RPMI8226 (cell line): ENCODE measurements at places on chromosomes 3 and 15.

GRCh38 chr15:100328796-100329195 is 13.0 kb downstream of the ADAMTS17 start:
- DNase-seq: peak; percentile 87

- DNase-seq: no peak
These were observed 18.0 kb upstream of the FSTL1 start for GRCh38 chr3:120468635-120469295.

DNA sequence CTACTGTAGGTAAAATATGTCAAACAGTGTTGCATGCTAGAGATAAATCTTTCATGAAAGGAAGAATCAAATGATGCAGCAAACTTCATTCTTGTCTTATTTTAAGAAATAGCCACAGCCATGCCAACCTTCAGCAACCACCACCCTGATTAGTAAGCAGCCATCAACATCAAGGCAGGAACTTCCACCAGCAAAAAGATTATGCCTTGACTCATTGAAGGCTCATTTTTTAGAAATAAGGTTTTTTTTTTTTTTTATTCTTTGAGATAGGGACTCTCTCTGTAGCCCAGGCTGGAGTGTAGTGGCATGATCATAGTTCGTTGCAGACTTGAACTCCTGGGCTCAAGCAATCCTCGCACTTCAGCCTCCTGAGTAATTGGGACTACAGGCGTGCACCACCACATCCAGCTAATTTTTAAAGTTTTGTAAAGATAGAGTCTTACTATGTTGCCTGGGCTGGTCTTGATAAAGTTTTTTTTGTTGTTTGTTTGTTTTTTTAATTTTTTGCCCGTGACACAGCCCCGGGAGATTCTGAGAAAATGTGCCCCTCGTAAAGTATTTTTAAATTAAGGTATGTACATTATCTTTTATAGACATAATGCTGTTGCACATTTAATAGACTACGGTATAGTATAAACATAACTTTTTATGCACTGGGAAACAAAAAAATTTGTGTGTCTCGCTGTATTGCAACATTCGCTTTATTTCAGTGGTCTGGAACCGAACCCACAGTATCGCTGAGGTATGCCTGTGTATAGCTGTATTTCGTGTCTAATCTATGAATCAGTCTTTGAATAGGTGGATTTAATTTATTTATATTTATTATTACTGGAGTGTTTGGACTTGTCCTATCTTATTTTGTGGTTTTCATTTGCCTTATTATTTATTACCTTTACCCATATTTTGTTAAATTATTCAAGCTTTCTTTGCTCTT is 23.3 kb downstream of the SNRK start:
- DNase-seq: no peak

DNA sequence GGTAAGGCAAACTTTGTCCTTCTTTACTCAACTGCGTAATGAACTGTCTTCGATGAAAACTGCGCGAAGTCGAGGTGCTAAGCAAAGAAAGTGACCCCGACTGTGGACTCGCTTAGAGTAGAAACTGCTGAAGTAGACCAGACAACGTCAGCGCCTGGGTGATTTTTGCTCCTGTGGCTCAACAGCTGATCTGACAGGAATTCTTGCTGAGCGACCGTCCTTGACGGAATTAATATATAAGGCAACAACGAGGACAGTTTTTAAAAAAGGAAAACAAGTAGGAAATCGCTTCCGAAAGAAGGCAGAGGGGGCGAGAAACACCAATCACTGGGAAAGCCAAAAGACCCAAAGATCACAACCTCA is 541 bp downstream of the RPS27L start:
- DNase-seq: peak; percentile 72

DNA sequence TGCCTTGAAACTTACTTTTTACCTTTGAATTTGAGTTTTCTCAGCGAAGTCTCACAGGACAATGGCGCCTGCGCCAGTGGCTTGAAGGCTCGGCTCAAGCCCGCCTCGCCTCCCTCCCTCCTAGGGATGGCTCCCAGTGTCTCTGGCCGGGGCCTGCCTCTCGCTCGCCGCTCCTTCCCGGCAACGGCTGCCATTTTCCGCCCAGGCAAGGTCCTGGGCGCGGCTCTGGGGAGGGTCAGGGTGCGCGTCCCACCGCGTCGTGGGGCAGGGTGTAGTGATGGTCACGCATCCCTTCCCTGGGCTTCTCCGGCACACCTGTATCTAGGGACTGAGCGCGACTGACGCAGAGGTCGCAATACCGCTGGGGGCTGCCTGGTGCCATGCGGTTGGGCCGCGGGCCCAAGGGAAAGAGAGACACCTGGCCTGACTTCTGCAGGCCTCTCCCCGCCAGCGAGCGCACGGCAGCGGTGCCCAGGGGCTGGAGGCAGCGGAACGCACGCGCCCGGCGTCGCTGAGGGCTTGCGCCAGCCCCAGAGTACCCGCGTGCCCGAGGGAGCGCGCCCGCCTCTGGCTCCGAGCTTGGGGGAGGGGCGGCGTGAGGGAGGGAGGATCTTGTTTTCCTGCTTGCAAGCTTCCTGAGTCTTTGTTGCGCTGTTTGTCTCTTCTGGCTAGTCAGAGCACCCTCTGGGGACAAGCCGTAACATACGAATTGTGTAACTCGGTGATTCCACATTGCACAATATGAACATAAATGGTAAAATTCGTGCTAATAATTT is 20.7 kb upstream of the FEM1B start:
- DNase-seq: peak; percentile 87

DNA sequence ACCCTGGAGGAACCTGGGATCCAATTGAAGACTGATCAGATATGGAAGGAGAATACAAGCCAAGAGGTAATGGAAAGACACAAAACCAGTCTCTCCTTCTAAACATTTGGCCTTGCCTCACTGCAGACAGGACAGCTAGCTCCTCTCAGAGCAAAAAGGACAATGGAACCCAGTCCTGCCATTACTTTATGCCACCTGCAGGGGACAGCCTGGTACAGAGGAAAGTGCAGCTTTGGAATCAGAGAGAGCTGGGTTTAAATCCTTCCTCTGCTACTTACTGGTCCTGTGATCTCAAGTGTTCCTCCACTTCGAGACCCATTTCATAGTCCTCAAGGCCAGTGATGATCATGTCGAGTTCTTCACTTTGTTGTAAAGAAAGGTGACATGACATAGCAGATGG is 159.4 kb upstream of the SMAD3 start:
- DNase-seq: no peak

DNA sequence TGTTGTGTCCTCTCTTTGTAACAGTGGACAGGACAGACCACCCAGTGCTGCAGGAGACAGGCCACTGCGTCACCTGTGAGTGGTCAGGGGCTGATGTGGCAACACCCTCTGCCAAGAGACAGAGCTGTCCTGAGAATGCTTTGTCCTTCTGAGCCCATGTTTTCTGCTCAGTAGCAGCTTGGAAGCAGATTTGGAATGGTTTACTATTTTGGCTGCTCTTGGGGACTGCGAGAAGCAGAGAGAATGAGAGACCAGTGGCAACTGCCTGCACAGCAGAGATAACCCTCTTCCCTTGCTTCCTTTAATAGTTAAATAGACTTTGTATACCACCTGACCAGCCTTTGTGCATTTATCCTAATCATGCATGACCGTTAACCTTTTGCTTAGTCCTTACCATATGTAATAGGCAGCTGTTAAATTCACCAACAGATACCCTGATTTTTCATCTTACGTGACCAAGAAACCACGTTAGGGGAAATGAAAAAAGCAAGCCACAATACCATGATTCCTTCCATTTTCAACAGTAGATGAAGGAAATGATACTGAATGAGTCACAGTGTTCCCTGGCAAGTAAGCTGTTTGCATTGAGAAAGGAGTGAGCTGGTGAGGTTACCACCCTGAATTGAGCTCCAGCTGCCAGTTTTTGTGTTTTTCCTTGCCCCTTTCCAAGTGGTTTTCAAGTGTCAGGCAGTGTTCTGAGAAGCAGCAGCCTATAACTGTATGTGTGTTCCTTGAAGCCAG is 35.5 kb downstream of the B3GALNT1 start:
- DNase-seq: peak; percentile 33

DNA sequence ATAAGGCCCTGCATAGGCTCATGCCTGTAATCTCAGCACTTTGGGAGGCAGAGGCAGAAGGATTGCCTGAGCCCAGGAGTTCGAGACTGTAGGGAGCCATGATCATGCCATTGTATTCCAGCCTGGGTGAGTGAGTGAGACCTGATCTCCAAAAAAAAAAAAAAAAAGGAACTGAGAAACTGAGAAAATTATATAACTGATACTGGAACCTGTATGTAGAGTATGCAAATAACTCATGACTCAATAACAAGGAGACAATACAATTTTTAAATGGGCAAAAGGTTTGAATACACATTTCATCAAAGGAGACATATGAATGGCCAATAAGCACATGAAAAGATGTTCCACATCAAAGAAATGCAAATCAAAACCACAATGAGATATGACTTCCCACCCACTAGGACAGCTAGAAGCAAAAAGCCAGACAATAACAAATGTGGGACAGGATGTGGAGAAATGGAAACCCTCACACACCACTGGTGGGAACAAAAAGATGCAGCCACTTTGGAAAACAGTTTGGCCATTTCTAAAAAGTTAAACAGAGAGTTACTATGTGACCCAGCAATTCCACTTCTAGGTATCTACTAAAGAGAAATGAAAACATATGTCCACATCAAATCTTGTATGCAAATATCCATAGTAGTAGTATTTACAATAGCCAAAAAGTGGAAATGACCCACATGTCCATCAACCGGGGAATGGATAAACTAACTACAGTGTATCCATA is 70.7 kb downstream of the IQSEC1 start:
- peak; percentile 33 for DNase-seq

GRCh38 chr15:38134252-38134651 is 118.4 kb upstream of the SPRED1 start:
- no peak for DNase-seq

GRCh38 chr15:84863565-84864443 is 20.7 kb upstream of the SLC28A1 start:
- DNase-seq: no peak

DNA sequence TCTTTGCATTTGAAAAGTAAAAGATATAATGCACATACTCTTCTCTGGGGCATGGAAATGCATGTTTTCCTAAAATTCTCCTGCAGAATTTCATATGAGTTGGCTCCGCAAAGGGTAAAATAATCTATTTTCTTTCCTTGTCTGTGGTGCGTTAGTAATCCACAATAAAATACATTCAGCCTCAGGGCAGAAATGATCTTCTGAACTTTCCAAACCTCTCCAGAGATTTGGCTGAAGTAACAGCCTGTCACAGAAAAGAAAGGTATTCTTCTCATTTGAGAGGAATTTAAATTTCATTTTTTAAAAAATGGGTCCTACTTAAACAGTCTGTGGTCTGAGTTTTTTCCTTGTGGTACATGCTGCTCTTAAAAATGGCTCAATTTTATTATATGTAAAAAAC is 182.7 kb upstream of the DCBLD2 start:
- no peak for DNase-seq

DNA sequence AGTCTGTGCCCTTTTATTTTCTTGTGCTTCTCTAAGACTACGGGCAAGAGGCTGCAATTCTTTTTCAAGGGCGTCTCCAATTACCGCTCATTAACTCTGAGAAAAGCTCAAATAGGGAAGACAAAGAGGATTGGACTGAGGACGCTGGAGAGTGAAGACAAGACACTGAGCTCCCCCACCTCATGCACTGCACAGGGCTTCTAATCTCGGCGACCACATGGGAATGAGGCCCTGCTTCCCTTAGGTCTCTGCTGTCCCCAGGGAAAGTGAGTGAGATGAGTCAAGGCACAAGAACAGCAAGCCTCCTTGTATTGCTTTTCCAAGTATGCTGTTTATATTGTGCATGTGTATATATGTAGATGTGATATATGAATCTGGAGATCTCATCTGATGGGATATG is 392.2 kb upstream of the CFAP20DC start:
- no peak for DNase-seq

DNA sequence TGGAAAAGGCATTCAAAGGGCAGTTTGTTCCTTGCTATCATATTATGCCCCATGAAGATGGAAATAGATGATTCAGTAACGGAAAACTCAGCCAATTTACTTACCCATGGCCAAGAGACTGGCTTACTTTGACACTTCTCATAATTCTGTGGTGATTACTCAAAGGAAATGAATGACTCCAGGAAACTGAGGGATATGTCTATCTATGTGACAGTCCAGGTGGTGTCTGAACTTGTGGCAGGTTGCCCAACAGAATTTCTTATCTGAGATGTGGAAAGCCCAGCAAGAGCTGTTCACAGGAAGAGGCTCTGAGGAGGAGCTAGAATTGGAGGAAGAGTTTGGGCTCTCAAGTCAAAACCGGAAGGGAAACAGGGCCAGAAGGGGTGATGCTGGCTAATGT is 91.2 kb downstream of the KCNAB1 start:
- DNase-seq: no peak

DNA sequence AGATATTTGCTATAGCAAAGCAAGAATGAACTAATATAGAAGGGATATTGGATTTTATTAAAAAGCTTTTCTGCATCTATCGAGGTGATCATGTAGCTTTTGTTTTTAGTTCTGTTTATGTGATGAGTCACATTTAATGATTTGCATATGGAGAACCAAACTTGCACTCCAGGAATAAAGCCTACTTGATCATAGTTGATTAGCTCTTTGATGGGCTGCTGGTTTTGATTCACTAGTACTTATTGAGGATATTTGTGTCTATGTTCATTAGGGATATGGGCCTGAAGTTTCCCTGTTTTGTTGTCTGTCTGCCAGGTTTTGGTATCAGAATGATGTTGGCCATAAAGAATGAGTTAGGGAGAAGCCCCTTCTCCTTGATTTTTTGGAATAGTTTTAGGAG is 310.7 kb downstream of the ARPP21 start:
- DNase-seq: no peak

DNA sequence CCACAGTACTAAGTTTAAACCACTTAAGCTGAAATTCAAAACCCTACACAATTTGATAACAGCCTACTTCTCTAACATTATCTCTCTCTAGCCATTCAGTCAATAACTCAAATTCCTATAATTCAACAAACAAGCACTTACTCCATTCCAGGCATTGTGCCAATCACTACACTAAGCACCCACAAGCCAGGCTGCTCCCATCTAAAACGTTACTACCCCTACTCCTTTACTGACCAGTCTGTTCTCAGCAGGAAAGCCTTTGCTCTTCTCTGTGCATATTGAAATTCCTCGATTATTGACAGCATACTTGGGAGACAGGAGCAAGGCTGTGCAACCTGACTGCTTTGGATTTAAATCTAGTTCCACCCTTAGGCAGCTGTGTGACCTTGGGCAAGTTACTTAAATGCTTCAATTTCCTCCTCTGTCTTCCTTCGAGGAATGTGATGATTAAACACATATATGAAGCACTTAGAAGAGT is 177.2 kb upstream of the THBS1 start:
- DNase-seq: no peak

DNA sequence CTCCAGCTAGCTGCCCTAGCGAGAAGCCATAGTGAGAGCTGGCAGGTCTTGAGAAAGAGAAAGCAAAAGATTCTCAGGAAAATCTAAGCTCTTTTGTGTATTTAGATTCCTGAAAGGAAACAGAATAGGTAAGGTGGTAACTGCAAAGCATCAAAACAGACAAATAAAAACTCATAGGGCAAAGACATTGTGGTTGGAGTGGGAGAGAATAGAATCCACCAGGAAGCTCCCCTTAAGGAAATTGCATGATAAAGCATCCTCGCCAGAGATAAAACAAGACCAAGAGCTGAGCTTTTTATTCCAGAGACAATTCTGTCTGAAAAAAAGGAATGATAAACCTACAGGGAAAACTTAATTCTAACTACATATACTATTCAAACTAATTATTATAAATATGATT is 232.6 kb downstream of the SI start:
- no peak for DNase-seq
